CD4-positive, alpha-beta T cell treated with Interleukin-15 for 1 hour (primary cell): ENCODE measurements at places on chromosomes 2 and 18.
A peak's percentile ranks its signal among the peaks of the same experiment; 100 is the strongest.

- no peak for DNase-seq
These were observed 52.7 kb upstream of the PELI1 start for GRCh38 chr2:64196963-64197362.

- no peak for DNase-seq
These were observed 19.9 kb upstream of the CDH19 start for GRCh38 chr18:66623821-66624220.

DNA sequence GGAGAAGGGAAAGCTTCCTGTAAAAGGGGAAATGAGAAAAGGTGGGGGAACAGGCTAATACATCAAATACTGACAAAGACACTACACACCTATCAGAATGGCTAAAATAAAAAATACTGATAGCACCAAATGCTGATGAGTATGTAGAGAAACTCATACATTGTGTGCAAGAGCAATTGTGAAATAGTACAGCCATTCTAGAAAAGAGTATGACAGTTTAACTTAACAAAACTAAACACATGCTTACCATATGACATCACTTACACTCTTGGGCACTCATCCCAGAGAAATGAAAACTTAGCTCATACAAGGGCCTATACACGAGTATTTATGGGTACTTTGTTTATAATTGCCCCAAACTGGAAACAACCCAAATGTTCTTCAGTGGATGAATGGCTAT is 53.4 kb downstream of the ZNF638 start:
- no peak for DNase-seq

DNA sequence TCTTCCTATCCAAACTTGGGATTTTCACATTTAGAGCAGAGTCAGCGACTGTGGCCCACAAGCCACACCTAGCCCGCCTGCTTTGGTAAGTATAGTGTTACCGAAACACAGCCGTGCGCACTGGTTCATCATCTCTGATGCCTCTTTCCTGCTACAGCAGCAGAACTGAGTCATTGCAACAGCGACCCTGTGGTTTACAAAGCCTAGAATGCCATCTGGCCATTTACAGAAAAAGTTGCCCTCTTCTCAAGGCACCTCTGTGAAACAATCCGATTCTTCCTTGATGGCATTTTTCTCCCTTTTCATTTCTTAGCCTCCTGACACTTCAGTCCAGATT is 10.7 kb upstream of the IAH1 start:
- no peak for DNase-seq

GRCh38 chr2:33835911-33836310 is 236.8 kb upstream of the FAM98A start:
- DNase-seq = no peak

GRCh38 chr2:28702415-28702861 is 49.2 kb upstream of the PPP1CB start:
- no peak for DNase-seq

DNA sequence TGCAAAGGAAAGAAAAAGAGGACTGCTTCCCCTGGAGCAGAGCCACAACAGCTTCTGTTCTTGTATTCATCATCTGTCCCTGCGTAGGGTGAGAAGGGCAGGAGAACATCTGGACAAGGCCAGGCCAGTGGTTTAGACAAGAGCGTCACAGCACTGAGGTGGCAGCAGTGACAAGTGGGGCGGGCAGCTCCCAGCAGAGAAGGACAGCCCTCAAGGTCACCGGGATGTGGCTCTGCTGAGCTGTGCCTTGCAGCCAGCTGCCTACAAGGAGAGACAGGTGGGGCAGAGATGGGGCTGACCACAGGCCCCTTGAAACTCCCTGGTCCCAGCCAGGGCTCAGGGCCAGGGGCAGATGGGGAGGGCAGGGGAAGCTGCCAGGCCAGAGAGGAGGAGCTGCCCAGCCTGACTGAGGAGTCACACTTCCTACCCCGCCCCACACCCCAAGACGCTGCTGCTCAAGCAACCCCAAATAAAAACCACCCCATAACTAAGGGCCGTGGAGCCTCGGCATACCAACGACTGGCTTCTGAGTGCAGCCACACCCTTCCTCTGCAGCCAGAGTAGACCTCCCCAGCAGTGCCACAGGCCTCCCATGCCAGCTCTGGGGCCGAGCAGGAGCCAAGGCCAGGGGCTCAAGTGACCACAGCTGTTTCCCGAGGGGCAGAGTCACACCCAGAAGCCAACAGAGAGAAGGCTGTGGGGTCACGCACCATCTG is 5.4 kb downstream of the RAB11FIP5 start:
- peak; percentile 25 for DNase-seq

DNA sequence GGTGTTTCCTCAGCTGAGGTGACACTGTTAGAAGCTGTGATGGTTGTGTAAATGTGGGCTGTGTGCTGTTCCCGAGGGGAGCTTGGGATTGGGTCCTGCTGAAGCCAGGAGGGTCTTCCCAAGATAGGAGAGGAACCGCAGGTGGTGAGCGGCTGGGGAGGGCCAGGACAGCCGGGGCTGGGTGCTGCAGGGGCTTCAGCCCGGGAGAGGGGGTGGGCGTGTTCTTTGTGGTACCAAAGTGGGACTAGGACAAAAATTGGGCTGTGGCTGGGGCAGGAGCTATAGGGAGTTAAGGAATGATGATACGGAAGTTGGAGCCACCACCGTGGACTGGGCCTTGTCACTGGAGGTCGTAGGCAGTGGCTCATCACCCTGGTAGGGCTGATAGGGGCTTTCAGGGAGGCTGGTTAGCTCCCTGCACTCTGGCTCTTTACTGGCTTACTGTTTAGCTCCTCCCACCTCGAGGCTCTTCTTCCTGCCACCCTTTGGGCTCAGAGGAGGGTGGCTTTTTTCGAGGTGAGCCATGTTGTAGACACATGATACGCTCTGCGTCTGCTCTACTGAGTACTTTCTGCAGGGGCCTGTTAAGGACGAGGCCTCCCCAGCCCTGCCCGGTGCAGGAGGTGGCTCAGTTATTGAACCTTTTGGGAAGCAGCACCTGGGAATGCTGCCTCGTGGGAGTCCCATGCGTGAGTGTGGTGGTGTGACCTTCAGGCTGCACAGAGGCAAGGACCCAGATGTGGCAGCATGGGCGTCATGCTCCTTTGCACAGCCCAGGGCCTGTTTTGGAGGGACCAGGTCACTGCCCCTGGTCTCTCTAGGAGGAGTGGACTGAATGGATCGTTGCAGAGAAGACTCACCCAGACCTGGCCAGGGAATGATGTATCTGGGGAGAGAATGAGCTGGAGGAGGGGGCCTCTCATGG is 21.6 kb downstream of the ASB1 start:
- no peak for DNase-seq

- no peak for DNase-seq
These were observed 90.9 kb upstream of the CXCR4 start for GRCh38 chr2:136208682-136209420.

DNA sequence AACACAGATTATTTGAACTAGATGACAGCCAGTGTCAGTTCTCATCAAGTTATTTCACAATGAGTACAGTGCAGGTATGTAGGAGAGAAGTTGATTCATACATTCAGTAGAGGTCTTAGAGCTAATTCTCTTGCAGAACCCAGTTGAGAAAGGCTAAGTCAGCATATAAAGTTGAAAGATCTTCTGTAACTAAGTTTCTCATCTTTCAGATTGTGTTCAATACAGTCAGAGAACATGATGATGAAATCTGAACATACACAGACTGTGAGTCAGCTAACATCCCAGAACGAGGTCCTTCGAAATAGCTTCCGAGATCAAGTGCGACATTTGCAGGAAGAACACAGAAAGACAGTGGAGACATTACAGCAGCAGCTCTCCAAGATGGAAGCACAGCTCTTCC is 41.9 kb upstream of the LIMS1 start:
- no peak for DNase-seq

DNA sequence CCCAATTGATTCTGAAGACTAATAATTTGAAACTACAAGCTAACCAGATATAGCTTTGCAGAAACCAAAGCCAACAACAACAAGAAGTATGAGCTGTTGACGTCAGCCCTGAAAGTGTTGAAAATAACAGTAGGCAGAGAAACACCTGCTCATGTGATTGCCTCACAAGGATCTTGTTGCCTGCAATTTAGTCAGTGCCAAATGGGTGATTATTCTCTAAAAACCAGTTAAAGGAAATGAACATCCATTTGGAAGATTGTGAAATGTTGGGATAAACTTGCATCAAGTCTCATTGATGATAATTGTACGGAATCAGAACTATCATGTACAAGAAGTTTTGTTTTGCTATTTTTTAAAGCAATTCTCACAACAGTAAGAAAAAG is 2.8 kb downstream of the CYTIP start:
- peak; percentile 73 for DNase-seq

DNA sequence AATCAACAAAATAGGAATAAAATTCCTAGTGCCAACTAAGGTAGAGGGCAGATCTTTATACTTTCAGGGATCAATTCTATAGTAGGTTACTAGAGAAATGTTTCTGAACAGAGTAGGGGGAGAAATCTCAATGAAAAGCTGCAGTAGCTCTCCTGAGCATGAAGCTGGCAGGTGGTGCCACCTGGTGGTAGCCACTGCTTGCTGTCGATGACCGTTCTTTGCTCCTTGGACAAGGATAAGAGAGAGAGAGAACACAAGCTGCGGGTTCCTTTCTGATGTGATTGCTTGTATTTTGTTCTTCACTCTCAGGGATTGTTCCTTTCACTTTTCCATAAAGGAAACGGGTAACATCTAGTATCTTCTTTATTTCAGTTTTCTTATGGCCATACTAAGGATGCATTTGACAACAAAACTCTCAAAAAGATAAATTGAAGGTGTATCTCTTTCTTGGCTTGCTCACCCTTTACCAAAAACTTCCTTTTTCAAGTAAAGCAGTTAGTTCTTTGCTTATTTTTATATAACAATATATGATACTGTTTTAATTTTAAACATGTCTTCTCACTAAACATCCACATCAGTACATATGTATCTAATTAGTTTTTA is 18.6 kb upstream of the MRPL19 start:
- peak; percentile 43 for DNase-seq

GRCh38 chr18:74228312-74228711 is 63.5 kb downstream of the CYB5A start:
- DNase-seq = no peak

DNA sequence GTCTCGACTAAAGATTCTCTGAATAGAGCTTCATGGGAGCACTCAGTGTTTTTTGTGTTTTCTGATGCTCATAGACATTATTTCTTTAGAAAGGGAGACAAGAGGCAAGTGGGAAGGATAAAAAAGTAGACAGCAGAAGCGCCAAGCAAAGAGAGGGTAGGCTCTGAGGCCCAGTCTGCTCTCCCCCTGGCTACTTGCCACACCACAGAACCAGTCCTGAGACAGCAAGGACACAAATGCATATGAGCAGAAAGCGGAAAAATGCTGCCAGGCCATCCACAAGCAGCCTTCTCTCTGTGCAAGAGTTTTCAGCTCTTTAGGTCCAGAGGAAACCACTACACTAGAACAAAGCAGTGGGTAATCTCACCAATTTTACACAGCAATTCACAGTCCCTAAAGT is 285.4 kb downstream of the ZNF521 start:
- DNase-seq = no peak

- no peak for DNase-seq
These were observed 371.6 kb downstream of the HRH4 start for GRCh38 chr18:24831871-24832665.

GRCh38 chr2:166841679-166842078 is 46.6 kb upstream of the XIRP2 start:
- no peak for DNase-seq

DNA sequence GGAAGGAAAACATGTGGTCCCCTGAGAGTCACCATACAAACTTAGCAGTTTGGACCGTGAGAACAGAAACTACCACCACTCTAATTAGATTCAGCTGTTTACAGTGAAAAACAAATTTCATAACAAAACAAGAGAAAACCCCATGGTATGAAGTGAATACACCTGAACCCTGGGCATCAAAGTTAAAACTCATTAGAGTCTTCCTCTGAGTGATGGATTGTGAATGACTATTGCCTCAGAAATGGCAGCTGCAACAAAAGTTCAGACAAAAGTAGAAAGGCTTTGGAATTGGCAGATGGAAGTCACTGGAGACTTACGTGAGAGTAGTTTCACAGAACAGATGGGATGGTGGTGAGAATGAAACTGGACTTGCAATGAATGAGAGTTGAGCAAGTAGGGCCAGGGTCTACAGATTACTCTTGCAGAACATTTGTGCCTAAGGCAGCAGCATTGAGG is 98.0 kb downstream of the AAK1 start:
- no peak for DNase-seq

DNA sequence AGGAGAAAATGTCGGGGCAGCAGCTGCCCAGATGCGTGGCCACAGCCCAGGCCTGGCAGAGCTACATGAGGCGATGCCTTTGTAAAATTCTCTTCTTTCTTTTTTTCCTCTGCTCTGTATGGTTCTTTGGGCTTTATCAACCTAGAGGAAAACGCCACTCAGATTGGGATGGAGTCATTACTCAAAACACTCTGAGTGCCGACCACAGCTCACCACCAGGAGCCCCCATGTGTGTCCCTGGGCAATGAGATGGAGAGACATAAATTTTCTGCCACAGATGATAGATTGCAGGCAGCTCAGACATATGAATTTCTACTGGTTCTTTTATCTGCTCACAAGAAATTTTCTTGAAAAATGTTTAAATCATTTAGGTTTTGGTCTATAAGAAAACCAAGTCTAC is 56.0 kb downstream of the PARD6G start:
- no peak for DNase-seq

GRCh38 chr2:109511168-109511567 is 102.6 kb downstream of the SEPTIN10 start:
- no peak for DNase-seq

- DNase-seq = no peak
These were observed 52.8 kb upstream of the SLC66A3 start for GRCh38 chr2:11102466-11102865.

GRCh38 chr2:119544939-119545475 is 758 bp downstream of the CFAP221 start:
- no peak for DNase-seq

DNA sequence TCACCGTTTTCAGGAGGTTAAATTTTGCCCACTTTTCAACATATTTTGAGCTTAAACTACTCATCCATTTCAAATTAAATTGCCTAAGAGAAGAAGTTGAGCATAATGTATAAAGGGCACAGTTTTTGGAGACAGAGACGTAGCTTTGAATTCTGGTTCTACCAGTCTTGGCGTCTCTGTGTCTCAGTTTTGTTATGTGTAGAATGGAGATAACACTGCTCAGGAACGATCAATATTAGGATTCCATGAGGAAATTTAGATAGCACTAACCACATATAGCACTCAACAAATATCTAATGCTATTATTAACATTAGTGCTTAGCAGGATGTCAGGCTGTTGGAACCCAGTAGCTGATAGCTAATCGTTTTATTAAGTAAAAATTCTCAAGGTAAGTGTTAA is 40.4 kb upstream of the GATA6 start:
- DNase-seq = no peak

DNA sequence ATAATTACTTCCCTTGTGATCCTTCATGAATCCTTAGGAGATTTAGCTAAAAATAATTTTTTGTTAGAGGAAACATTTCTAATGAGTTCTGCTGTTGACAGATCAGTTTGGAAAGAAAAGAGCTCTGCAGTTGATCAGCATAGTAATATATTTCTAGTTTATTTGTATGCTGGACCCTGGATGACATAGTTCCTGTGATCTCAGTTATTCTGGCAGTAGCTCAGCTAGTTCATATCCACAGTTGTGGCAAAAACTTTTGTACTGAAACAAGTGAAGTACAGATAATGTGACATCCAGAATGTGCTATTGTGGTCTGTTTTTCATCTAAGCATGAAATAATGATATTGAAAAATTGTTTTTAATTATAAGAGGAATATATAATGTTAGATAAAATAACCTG is 33.7 kb downstream of the ABI2 start:
- DNase-seq = no peak
